Stimulated activated CD8-positive, alpha-beta memory T cell treated with anti-CD3 and anti-CD28 coated beads, Interleukin-4, amount 100 ng/mL, for 48 hours (primary cell): ENCODE measurements at places on chromosomes 4 and X.

- no peak for DNase-seq
These were observed 41.5 kb downstream of the GATB start for GRCh38 chr4:151718984-151719955.

- DNase-seq: no peak
These were observed 621.8 kb upstream of the GALNT7 start for GRCh38 chr4:172546782-172547181.

GRCh38 chrX:153519569-153520286 lies 2.3 kb downstream of the ATP2B3 start:
- no peak for DNase-seq

GRCh38 chr4:152748619-152749018 lies 30.9 kb downstream of the TIGD4 start:
- no peak for DNase-seq

DNA sequence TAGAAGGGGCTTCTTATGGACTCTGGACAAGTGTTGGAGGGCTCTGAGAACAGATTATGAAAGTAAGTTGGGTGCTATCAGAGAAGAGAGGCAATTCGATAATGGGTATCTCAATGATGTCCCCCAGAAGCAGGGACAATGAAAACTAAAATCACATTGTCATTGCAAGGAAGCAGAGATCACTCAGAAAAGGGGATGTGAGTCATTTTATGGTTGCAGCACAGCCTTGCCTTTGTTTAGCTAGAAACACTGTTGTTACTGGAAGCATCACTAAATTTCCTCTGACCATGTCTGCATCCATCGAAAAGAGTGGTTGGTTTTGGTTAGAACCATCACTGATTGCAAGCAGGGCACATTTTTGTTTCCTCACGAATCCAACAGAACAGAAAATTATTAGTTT lies 246.8 kb upstream of the NWD2 start:
- no peak for DNase-seq

- DNase-seq: no peak
These were observed 119.9 kb downstream of the FAM13A start for GRCh38 chr4:88937081-88937480.

DNA sequence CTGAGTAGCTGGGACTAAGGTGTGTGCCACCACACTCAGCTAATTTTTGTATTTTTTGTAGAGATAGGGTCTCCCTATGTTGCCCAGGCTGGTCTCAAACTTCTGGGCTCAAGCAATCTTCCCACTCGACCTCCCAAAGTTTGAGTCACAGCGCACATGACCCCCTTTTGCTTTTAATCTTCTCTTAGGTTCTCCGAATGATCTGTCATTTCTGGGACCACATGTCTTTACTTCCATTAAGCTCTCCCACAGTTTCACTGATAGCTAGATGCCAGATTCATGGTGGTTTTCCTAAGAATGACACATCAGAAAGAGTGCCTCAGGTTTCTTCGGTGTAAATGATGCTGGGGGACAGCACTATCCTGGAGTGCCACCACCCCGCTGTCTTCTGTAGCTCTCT lies 17.9 kb downstream of the PRKX start:
- DNase-seq: no peak

DNA sequence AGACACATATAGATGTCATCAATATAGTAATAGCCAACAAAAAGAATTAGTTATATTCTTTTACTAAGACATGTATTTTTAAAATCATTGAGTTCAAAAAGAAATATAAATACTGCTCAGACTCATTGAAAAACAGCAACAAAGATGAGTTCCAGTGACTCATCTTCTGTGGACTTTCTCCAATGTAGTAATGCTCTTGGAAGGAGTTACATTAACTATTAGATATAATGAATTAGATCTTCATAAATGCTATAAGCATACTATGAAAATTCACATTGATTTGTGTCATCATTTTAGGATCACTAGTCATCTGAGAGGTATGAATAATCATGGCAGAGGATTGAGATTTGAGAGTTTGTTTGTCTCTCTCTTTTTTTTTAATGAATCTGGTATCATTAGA lies 547.8 kb upstream of the PCDH7 start:
- no peak for DNase-seq

- no peak for DNase-seq
These were observed 40.5 kb downstream of the TMEM131L start for GRCh38 chr4:153506341-153507309.

DNA sequence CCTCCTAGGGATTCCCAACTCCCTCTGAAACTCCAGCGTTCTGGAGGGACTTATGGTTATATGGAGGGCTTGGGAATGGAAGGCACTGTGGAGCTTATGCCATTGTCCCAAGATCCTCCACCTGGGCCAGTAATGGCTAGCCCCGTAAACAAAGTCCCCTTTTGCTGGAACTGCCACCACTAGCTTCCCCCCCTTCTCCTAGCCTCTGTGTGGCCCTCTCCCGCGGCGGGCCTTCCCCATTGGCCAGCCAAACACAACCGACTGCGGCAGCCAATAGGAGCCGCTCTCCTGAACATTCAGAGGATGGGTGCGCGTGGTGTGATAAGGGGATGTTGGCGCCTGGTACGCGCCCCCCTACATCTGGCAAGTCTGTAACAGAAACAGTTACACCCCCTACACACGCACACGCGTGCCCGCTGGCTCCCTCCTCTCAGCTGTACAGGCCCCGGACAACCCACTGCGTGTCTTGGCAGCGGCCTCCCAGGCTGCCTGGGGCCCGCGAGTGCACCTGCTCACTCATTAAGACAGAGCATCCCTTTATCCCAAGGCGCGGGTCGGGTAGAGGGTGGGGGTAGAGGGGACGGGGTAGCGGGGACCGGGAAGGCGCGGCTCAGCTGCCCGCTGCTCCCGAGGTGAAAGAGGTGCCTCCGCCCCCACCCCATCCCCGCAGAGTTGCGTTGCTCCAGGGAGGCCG lies 863 bp upstream of the RAB33A start:
- DNase-seq: peak; percentile 76

DNA sequence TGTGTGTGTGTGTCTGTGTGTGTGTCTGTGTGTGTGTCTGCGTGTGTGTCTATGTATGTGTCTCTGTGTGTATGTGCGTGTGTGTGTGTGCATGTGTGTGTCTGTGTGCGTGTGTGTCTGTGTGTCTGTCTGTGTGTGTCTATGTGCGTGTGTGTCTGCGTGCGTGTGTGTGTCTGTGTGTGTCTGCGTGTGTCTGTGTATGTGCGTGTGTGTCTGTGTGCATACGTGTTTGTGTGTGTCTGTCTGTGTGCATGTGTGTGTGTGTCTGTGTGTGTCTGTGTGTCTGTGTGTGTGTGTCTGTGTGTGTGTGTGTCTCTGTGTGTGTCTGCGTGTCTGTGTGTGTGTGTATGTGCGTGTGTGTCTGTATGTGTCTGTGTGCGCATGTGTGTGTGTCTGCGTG lies 35.6 kb downstream of the SLITRK2 start:
- no peak for DNase-seq

DNA sequence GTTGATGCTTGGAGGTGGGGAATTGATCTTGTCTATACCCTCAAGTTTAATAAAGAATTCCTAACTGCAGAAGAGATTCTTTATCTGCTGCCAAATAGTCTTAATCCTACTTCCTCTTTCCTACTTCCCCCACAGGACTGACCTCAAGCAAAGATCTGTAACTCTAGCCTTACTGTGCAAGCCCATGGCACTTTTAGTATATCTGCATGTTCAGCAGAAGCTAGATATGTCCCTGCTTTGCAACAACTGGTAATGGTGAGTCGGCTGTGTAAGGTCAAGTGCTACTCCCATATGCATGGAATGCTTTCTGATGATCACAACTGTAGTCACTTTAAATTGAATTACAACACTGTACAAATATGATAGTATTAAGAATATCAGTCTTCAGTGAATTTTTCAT lies 26.3 kb upstream of the PDS5A start:
- no peak for DNase-seq

- no peak for DNase-seq
These were observed 599.7 kb downstream of the ADGRL3 start for GRCh38 chr4:61799794-61800193.

- no peak for DNase-seq
These were observed 36.7 kb downstream of the IL13RA1 start for GRCh38 chrX:118764122-118764521.

- DNase-seq: peak; percentile 24
These were observed 10.6 kb upstream of the AMOT start for GRCh38 chrX:112851161-112851779.

GRCh38 chr4:168488869-168489274 lies 8.0 kb upstream of the PALLD start:
- DNase-seq: no peak

GRCh38 chr4:6265546-6265945 lies 4.1 kb upstream of the WFS1 start:
- DNase-seq: no peak

DNA sequence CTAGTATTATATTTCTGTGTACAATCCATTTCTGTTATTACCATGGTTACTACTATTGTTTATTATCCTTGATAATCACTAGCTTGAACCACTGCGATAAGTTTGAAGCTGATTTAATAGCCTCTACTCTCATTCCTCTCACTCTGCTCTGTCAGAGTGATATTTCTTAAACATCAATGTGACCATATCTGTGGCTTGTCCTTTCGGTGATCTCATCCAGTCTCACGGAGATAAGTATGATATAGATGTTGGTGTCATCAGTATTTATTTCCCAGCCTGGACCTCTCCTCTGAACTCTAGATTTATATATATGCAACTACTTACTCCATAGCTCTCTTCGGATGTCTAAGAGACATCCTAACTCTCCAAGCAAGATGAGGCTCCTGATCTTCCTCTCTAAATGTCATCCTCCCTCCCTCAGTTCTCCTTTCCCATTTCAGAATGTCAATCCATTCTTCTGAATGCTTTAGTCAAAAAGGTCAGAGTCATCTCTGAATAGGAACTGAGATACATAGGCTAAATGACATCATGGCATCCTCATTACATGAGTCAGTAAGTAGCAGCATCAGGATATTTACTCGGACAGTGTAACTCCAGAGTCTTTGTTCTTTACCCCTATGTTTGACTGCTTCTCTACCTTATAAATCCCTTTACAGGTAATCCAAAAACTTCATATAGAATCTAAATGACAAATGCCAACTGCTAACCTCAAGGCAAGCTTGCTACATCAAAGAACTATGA lies 129.5 kb downstream of the PACRGL start:
- DNase-seq: no peak
